AG04450 (cell line): ENCODE measurements at places on chromosomes 12 and 14. TPM values are rescaled to one million over a fixed set of nuclear protein-coding genes. Genes with fewer than 3 reads are reported as not detected.
A peak's percentile ranks its signal among the peaks of the same experiment; 100 is the strongest.

GRCh38 chr14:76352639-76353281 lies 23.2 kb upstream of the ESRRB start:
- no peak for DNase-seq

DNA sequence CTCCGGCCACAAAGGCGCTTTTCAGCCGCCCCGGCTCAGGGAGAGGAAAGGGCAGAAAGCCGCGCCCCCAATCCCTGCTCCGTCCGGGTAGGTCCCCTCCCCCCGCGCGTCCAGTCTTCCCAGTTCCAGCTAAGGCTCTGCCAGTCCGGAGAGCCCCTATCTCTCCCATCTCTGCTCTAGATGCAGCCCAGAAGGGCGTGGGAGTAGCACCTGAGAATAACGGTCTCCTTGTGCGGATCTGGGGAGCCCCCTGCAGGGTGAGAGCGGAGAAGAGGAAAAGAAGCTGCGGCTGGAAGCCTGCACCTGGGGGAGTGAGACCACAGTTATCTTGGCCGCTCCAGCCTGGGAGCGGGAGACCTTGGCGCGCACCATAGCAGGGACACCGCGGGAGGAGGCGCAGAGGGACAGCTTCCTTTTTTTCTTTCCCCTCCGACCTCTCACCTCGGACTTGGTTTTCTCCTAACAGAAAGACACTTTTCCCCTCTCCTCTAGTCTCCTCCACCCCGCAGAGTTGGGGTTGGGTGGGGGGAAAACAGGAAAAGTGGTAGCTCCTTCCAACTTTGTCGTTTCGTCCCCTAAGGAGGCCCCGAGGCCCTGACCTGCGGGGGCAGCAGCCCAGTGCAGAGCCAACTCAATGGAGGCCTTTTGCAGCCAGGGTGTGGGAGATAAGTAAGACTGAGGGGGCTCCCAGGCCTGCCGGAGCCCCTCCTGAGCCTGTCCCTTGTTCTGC lies 2.4 kb downstream of the DHH start:
- DNase-seq = no peak

DNA sequence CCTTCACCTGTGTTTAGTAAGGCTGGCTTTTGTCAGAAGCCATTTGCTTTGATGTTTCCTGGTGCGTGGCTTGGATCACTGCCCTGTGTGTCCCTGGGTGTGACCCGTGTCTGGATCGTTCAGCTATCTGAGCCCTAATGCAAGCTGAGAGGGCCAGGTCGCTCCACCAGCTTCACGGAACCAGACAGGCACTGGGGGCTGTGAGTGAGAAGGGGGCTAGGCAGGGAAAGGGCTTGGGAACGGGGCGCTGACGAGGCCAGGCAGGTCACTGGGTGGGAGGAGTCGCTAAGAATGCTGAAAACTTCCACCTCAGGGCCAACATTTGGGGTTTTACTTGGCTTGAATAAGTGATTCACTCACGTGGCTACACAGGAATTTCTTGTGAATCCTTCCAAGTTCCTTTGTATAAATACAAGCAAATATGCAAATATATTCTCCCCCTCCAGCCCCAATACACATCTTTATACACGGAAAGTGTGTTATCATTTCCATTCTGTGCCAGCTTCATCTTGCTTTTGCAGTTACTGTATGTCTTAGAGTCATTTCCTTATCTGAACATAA lies 24.2 kb upstream of the MMP17 start:
- DNase-seq = peak; percentile 20

- DNase-seq = peak; percentile 38
These were observed 121.7 kb downstream of the PPM1H start for GRCh38 chr12:62813031-62813829.

DNA sequence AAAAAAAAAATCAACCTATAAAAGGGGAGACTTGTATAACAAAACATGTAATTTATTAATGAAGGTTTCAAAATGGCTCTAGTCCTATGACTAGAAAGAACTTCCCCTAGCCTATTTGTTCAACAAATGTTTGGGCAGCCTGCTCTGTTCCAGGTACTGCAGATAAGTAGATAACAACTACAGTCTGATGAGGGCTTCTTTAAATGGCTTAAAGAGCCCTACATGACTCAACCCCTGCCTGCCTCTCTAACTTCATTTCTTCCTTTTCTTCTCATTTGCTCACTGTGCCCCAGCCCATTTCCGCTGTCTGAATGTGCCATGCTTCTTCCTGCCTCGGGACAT lies 21.5 kb downstream of the ALDH6A1 start:
- no peak for DNase-seq

DNA sequence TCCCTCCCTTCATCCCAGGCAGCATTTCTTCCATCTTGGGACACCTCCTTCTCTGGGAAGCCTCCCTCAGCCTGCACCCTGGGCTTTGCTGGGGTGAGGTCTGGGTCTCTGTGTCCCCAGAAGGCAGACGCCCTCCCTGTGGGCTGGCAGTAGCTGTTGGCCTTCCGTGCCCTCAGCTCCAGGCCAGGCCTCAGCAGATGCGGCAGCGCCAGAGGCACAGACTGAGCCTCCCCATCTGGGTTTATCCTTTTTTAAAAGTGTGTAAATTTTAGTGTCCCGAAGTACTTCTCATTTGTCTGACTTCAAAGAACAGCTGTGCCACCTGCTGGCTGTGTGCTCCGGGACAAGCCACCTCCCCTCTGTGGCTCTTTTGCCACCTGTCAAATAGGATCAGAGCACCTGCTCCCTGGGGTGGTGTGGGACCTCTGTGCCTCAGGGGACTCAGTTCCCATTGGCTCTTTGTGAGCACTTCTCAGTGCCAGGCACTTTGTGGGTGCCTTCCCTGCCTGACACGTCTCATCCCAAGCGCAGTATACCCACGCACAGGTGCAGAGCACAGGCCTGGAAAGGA lies 11.1 kb downstream of the EXOC3L4 start:
- no peak for DNase-seq

GRCh38 chr14:59664741-59665140 lies 88.1 kb upstream of the CCDC175 start:
- no peak for DNase-seq

GRCh38 chr12:108414021-108414420 lies 74.9 kb upstream of the CMKLR1 start:
- DNase-seq = no peak

GRCh38 chr12:5497329-5498053 lies 65.6 kb downstream of the NTF3 start:
- DNase-seq = no peak

- DNase-seq = no peak
These were observed 112.7 kb downstream of the SLC16A7 start for GRCh38 chr12:59708484-59708883.

DNA sequence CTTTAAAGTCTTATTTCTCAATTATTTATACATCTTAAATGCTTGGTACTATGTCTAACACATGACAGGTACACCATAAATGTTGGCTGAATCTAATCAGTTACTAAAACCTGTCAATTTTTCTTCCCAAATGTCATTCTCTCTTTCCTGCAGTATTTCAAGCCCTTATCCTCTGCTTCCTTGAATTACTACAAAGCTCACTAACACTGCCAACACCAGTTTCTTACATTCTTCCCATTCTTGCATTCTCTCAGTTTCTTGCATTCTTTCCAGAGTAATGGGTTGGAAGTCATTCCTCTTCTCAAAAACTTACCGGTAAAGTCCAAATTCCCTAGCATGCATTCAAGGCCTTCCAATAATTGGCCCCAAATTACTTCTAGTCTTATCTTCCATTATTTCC lies 9.6 kb upstream of the SMARCC2 start:
- DNase-seq = no peak

GRCh38 chr14:92093320-92093719 lies 13.1 kb downstream of the ATXN3 start:
- no peak for DNase-seq

GRCh38 chr12:93530358-93530757 lies 42.1 kb upstream of the SOCS2 start:
- DNase-seq = no peak

- peak; percentile 43 for DNase-seq
These were observed 31.8 kb upstream of the RAD51AP1 start for GRCh38 chr12:4506870-4507269.

DNA sequence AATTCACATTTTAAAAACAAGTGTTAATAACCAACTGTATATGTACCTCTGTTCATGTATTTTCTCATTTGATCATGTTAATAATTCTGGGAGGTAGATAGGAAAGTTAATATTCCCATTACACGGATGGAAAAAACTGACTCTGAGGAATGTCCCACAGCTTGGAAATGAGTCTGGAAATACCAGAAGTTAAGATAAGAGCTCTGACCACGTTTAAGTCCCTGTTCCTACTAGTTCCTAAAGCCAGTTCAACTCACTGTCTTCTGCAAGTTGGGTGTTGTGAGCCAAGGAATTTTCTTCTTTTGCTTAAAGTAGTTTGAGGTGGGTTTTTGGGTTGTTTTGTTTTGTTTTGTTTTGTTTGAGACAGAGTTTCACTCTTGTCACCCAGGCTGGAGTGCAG lies 104.5 kb downstream of the TMEM30B start:
- no peak for DNase-seq

- DNase-seq = no peak
These were observed 67.6 kb downstream of the FOXN3 start for GRCh38 chr14:89349171-89350008.

Gene BTG1
- polyA plus RNA-seq = 88.8 and 89.7 TPM in 2 replicates

Gene KIF26A
- polyA plus RNA-seq = not detected in 2 replicates

Gene GLS2
- 0.10 and 0.12 TPM in 2 replicates for polyA plus RNA-seq

Gene SDR9C7
- not detected in 2 replicates for polyA plus RNA-seq
